T-helper 9 cell (primary cell): ENCODE measurements at places on chromosomes 7 and 10.

DNA sequence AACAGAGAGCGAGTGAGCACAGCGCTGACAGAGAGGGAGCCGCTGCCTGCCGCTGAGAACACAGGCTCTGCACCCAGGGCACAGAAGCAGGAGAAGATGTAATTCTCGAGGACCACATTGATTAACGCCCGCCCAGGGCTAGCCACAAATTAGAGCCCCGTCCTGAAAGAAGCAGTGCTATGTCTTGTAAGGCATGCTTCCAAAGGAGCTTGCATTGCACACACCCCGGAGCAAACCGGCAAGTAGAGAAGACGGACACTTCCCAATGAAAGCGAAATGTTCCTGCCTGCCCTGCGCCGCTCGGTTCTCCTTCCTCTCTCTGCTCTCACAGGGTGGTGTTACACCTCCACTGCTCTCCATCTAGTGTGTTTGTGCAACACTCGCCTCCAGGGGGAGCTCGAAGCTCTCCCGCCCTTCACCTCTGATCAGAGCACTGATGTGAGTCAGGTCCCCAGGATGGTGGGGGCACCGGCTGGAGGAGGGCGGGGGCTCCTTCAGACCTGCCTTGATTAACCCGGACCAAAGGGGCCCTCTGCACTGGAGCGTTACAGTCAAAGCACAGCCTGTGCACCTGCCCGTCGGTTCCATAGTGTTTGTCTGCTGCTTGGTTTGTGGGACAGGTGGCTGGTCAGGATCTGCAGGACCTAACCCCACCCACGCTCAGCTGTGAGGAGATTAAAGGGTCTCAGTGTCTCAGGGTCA, 316.5 kb downstream of the ADARB2 start:
- peak; percentile 13 for DNase-seq

DNA sequence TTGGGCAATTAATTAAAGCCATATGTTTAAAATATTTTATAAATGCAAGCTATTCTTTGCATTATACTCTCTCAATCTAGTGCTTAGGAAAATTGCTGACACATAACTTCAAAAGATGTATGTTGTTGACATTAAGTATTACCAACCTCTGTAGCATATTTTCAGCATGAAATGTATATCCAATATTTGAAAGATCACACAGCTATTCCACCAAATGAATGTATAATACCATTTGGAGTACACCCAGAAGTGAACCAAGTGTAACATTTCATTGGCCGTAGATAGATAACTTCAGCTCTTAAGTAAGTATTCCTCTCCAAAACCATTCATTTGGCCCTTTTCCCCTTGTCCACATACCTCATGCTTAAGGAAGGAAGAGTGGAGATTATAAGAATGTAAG, 104.6 kb downstream of the HECTD2 start:
- DNase-seq, result no peak

- DNase-seq, result no peak
Observed at GRCh38 chr7:130838738-130839137, 104.7 kb upstream of the KLF14 start.

- DNase-seq, result no peak
Observed at GRCh38 chr10:2891073-2891769, 176.1 kb upstream of the PFKP start.

GRCh38 chr7:55086413-55087201, 67.8 kb downstream of the EGFR start:
- DNase-seq, result no peak

- no peak for DNase-seq
Observed at GRCh38 chr7:92767437-92767836, 68.9 kb downstream of the CDK6 start.

GRCh38 chr10:33465747-33466146, 131.3 kb upstream of the NRP1 start:
- DNase-seq, result no peak

GRCh38 chr10:13272164-13272571, 27.7 kb downstream of the PHYH start:
- DNase-seq, result no peak

DNA sequence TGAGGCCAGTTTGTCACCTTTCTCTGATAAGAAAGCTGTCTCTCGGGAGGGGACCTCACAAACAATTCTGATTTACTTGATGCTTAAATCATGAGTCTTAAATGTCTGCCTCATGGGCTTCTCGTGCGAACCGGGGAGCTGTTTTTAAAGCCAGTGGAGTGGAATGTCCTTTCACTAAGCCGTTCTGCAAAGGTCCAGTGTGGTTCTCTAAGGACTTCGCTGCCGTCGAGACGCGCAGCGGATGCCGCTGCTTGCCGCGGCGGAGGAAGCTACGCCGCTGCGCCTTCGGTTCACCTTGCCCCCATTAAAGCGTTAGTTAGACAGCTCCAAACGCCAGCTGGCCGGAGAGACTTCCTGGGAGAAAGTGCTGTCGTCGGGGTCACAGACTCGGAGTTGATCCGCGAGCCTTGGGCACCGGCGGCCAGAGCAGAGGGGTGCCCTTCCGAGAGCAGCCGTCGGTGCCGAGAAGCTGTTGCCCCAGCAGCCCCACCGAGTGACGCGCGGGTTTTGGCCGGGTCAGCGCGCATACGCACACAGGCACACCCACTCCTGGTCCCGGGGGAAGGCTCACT, 1.3 kb upstream of the HMX3 start:
- DNase-seq, result no peak

DNA sequence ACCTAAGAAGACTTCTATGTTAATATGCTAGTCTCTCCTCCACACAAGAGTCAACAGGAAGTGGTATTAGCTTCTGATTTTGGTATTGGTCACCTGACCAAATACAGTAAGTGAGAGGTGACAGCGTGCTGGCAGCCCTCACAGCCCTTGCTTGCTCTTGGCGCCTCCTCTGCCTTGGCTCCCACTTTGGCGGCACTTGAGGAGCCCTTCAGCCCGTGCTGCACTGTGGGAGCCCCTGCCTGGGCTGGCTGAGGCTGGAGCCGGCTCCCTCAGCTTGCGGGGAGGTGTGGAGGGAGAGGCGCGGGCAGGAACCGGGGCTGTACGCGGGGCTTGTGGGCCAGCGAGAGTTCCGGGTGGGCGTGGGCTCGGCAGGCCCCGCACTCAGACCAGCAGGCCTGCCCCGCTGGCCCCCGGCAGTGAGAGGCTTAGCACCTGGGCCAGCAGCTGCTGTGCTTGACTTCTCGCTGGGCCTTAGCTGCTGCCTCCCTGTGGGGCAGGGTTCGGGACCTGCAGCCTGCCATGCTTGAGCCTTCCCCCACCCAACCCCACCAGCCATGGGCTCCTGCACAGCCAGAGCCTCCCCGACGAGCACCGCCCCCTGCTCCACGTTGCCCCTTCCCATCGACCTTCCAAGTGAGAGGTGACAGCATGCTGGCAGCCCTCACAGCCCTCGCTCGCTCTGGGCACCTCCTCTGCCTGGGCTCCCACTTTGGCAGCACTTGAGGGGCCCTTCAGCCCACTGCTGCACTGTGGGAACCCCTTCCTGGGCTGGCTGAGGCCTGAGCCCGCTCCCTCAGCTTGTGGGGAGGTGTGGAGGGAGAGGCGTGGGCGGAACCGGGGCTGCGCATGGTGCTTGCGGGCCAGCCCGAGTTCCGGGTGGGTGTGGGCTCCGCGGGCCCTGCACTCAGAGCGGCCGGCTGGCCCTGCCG, 4.2 kb upstream of the ACSL5 start:
- peak; percentile 12 for DNase-seq

GRCh38 chr7:145156834-145157233, 321.0 kb upstream of the TPK1 start:
- no peak for DNase-seq

- DNase-seq, result no peak
Observed at GRCh38 chr7:107233981-107234380, 65.2 kb downstream of the HBP1 start.

DNA sequence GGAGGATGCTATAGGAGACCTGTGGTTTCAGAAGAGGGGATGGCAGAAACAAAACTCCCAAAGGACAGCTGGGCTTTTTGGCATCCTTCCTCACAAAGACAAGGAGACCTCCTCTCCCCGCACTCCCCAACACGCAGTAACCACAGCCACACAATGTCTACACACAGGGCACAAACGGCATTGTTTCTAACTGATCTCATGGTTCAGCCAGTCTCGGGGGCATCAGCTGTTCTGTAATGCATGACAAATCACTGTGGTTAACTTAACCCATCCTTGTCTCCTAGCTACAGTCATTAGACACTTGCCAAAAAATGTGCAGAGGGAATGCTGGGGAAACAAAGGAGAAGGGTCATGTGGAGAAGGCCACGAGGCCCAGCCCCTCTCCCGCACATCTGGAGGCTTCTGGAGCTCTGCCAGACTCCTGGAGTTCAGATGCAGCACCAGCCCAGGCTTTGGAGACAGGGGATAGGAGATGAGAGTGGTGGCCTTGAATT, 7.6 kb upstream of the ADAMTS14 start:
- DNase-seq, result no peak

DNA sequence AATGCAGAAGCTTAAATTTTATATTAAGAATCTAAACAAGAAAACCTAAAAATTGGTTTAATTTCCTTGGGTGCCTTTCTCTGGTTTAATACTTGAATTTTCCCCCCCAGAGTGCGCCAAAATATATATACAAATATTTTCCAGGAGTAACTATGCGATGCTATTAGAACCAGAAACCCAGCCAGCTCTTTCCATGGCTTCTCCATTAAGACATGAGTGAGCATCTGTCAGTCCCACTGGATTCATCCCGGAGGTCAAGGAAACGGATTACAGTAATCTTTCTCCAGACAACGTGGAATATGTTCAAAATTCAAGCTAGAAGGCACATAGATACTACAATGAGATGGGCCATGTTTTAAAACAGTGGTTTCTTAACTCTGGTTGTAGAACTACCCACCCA, 148.8 kb downstream of the TAX1BP1 start:
- DNase-seq, result no peak

DNA sequence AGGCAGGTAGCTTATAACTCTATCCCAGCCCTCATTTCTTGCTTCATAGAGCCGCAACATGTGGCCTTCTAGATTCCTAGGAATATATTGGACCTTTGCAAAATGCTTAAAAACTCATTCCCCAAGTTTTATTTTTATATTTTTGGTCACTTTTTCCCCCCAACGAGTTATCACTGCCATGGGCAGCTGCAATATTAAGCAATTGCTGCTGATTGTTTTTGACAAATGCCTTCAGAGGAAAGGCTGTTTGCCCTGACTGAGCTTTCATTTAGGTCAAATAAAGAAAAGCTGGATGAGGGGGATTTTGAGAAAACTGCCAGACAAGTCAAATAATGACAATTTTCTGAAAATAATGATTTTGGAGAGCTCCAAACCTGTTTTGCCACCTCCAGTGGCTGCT, 976.9 kb upstream of the MBL2 start:
- no peak for DNase-seq

DNA sequence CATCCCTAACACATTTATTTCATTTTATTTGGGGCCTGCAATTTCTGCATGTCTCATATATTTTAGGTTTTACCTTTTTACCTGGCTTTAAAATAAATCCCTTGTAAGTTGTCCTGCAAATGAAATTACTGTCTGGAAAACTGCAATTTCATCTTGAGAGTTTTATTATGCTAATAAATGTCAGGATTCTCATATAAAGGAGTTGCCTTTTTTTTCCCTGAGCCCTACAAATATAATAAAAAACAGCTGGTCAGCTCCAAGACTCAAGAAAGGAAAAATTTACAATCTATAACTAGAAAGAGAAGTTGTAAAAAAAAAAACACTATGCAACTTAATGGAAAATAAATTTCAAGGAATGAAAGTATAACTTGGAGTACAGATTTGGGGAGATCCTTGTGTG, 108.7 kb downstream of the SH2D4B start:
- no peak for DNase-seq

DNA sequence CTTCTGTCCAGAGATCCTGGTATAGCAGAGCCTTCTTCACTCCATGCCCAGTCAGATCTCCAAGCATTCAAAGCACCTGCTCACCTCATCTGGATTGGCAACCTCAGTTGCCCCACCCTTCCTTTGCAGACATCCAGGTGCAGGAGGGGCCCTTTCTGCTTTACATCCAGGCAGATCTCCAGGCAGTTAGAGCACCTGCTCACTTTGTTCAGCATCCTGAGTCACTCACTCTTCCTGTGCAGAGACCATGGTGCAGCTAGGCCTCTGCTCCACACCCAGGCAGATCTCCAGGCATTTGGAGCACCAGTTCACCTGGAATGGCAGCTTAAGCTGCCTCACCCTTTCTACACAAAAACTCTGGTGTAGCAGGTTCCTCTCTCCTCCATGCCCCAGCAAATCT, 153.1 kb downstream of the CDK14 start:
- DNase-seq, result no peak

- DNase-seq, result no peak
Observed at GRCh38 chr7:12137283-12137682, 73.8 kb upstream of the TMEM106B start.

- no peak for DNase-seq
Observed at GRCh38 chr7:44395067-44395466, 69.7 kb upstream of the CAMK2B start.

- no peak for DNase-seq
Observed at GRCh38 chr7:34160261-34160752, 255.0 kb downstream of the BMPER start.

GRCh38 chr10:124465003-124465776, 3.6 kb downstream of the LHPP start:
- no peak for DNase-seq

DNA sequence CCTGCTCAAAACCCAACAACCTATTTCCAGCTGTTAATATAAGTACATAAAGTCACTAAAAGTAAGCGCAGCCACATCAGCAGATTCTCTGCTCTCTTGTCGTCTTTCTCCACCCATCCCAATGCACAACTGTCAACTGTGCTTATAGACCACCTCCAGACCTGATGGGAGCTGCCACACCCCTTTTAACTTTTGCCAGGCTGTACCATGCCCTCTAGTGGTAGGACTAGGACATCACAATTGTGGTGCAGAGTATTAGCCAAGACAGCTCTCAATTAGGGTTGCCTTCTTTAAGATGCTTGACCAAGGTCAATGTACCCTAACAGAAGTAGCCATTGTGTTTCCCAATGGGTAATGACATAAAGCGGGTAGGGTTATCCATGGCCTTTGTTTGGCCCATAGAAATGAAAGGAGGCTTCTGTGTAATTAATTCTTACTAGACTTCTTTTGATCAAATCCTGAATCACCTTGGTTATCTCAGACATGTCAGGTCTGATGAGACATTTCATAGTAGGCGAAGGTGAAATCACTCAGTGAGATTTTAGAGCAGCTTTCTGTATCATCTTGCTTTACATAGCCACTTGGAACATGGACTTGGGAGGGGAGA, 68.1 kb downstream of the SCRN1 start:
- DNase-seq, result no peak

GRCh38 chr10:3485057-3485686, 299.8 kb downstream of the KLF6 start:
- DNase-seq, result no peak

DNA sequence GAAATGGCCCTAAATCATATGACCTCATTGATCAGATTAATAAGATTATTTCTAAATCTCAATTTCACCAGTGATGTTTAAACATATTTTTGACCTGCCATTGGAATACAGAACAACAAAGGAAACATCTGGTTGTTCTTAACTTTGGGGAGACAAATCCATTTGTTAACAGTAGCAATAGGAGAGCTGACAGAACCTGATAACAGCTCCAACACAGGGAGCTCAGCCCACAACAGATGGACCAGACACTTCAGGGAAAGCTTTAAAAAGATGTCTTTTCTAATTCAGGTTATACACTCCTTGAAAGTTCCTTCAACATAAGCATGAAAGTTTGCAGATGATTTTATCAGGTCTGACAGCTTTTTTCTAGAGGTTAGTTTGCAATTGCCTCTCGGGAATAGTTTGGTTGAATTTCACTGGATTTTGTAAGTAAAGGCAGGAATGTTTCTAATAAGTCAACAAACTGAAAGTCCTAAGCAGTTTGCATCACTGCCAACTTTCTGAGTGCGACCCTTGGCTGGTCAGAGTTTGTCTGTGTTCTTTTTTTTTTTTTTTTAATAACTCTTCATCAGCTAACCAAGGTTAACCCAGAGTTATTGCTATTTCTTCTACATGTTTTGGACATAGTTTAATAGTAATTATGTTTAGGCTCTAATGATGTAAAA, 6.5 kb upstream of the MET start:
- DNase-seq, result no peak
